ENCODE measurements at places on chromosomes 13 and 19. TPM values are rescaled to one million over a fixed set of nuclear protein-coding genes. Genes with fewer than 3 reads are reported as not detected.

GRCh38 chr13:109813663-109814062, 27.3 kb upstream of the IRS2 start:
- H3K27me3 ChIP-seq: peaks cover 21% of the 10 kb centered on the region
- H3K36me3 ChIP-seq: no peaks in the 10 kb centered on the region
- no peaks in the 10 kb centered on the region for H3K4me1 ChIP-seq
- no peak for DNase-seq
- H3K4me3 ChIP-seq: no peak overlapping the region

GRCh38 chr13:50228527-50228926, 213.3 kb downstream of the KCNRG start:
- H3K36me3 ChIP-seq: peaks cover 8% of the 10 kb centered on the region
- H3K4me3 ChIP-seq: no peak overlapping the region
- H3K27me3 ChIP-seq: peaks cover 32% of the 10 kb centered on the region
- H3K4me1 ChIP-seq: peaks cover 70% of the 10 kb centered on the region
- no peak overlapping the region for H3K27ac ChIP-seq
- DNase-seq: no peak

GRCh38 chr19:23075031-23075733, 41.6 kb upstream of the ZNF730 start:
- no peaks in the 10 kb centered on the region for H3K4me1 ChIP-seq
- H3K27me3 ChIP-seq: peaks cover 24% of the 10 kb centered on the region
- DNase-seq: peak; percentile 10
- H3K4me3 ChIP-seq: peak overlapping the region; percentile 12
- no peak overlapping the region for H3K27ac ChIP-seq

GRCh38 chr13:25901460-25902376, 150.1 kb downstream of the SHISA2 start:
- H3K36me3 ChIP-seq: peaks cover 6% of the 10 kb centered on the region
- peaks cover 9% of the 10 kb centered on the region for H3K27me3 ChIP-seq
- DNase-seq: peak; percentile 44
- peak overlapping the region; percentile 6 for H3K4me3 ChIP-seq

DNA sequence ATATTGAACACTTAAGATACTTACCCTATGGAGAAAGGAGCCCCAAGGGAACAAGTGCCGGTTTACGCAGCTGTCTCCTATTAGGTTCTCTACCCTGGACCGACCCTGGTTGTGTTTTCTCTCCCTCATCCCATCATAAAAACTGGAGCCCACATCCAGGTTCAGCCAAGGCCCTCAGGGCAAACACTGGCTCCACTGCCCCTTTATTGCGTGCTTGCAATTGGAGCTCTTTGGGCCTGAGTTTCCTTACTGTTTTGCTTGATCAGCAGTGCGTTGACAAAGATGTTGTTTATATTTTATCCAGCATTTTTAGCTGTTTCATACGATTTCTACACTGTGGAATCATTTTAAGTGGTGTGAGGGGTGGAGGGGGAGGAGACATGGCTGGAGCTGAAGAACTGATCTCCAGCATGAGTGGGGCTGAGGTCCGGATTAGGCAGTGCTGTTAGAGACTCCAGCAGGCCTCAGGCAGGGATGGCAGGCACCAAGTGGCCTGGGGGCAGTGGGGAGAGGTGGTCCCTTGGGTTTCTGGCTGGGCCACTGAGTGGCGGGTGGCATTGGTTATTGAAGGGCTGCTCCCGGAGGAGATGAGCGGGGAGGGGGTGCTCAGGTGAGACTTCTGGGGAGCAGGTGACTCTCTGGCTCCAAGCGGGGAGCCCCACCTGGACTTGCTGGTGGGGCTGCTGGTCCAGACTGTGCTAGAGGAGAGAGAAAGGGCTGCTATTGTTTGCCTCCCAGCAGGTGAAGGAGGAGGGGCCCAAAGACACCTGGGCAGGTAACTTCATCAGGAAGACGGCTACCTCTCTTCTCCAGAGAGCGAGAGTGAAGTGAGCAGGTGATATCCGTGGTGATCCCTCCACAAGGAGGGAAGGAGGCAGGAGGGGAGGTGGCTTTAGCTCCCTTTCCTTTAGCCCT, 62.4 kb upstream of the RNF113B start:
- H3K27me3 ChIP-seq: peaks cover 3% of the 10 kb centered on the region
- H3K4me1 ChIP-seq: no peaks in the 10 kb centered on the region
- no peak overlapping the region for H3K4me3 ChIP-seq
- no peak for DNase-seq
- no peaks in the 10 kb centered on the region for H3K36me3 ChIP-seq

SLITRK6 gene
- not detected for total RNA-seq

MRPL57 gene
- 20.8 TPM for total RNA-seq

Data from activated CD4-positive, alpha-beta memory T cell treated with anti-CD3 and anti-CD28 coated beads for 36 hours (primary cell).